HepG2 (cell line): ENCODE measurements at places on chromosomes 1 and 21. TPM values are rescaled to one million over a fixed set of nuclear protein-coding genes. Genes with fewer than 3 reads are reported as not detected.

DNA sequence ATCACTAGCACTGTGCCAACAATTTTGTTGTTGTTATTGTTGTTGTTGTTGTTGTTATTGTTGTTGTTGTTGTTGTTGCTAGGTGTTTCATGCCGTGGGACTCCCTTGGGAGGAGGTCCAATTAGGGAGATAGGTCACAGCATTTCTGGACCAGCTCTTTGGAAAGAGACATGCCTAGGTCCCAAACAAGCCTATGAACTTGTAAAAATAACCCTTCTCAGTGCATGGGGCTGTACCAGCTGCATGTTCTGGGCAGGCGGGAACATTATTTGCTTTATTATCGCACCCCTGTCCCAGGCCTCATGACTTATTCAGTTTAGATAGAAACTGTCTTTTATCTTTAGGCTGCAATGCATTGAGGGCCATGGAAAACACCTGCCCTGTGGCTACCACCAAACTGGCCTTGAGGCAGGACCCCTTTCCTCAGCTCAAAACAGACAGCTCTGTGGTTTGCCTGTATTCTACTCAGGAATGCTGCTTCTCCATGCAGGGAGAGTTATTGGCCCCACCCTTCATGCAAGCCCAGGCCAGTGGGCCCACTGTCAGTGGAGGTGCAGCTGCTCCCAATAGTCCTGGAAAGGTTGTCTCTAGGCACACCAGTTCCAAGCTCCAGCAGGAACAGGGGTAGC is 386.5 kb upstream of the BRINP3 start:
- no peak overlapping the region for H3K4me3 ChIP-seq
- DNase-seq = no peak
- H3K27me3 ChIP-seq = no peaks in the 10 kb centered on the region
- no peak overlapping the region for H3K27ac ChIP-seq
- H3K36me3 ChIP-seq = no peaks in the 10 kb centered on the region
- H3K4me1 ChIP-seq = no peaks in the 10 kb centered on the region

DNA sequence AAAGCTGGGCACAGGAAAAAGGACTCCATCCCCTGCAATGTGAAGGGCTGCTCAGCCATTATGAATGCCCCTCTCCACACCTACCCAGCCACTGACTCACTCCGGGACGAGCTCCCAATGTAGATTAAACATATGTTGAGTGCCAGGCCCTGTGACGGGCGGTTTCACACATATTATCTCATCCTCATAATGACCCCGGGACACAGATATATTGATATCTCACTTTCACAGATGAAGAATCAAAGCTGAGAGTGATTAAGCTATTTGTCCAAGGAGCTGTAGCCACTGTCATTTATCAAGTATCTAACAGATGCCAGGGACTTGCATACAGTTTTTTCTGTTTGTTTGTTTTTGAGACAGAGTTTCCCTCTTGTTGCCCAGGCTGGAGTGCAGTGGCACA is 35.0 kb upstream of the SLC30A1 start:
- DNase-seq = no peak
- no peaks in the 10 kb centered on the region for H3K36me3 ChIP-seq
- no peaks in the 10 kb centered on the region for H3K27me3 ChIP-seq
- H3K27ac ChIP-seq = no peak overlapping the region
- H3K4me3 ChIP-seq = no peak overlapping the region

DNA sequence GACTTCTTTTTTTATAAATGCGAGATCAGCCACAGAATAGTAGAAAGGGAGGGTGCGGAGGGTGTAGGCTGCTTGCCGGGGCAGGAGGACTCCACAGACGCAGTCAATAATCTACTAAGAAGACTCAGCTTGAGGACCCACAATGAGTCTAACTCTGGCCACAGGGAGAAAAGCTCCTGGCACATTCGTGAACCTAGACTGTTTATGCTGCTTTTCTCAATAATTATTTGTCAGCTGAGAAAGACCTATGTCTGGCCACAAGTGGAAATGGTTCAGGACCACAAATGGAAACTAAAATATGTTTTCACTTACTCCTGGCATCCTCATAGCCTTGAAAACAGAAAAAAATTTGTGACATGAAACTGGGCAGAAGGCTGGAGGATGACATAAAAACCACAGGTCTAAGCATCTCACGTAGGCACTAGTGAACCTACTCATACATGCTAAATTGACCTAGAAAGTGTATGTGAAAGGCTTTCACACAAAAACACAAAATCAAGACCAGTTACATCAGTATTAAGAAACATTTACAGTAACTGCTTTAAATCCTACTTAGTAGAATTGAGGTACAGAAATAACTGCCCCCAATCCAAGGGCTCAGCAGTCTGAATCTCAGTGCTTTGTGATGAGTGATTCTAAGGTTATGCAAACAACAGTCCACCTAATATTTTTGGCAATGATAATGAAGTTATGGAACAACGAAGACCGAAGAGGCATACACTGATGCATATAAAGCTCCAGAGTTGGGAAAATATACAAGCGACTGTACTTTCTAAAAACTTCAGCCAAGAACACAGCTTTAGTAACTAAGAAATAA is 159.5 kb downstream of the SLC45A1 start:
- peaks cover 11% of the 10 kb centered on the region; the same call in 1 of the 3 replicates for H3K36me3 ChIP-seq
- no peaks in the 10 kb centered on the region for H3K27me3 ChIP-seq
- DNase-seq = no peak
- H3K27ac ChIP-seq = peak overlapping the region; percentile 66
- H3K4me1 ChIP-seq = peaks cover 59% of the 10 kb centered on the region

- H3K4me1 ChIP-seq = no peaks in the 10 kb centered on the region
- DNase-seq = no peak
- H3K27ac ChIP-seq = no peak overlapping the region
These were observed 32.9 kb downstream of the KCNN3 start for GRCh38 chr1:154837034-154837671.

C1orf94 gene
- total RNA-seq = not detected in 2 replicates

MINDY1 gene
- 9.2 and 11.1 TPM in 2 replicates for total RNA-seq

DNA sequence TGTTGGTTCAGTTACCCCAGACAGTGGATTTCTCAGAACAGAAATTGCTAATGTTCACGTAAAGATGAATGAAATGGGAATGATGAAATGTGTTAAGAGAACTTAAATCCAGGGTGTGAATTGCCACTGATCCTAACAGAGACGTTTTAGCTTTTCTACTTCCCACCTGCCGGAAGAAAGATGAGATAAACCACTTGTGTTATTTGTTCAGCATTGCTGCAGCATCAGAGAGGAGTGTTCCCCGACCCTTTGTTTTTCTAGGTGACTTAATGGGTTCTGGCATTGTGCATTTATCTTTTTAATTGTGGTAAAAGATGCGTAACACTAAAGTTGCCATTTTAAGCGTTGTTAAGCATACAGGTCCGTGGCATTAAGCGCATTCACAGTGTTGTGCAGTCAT is 122.3 kb downstream of the GALNT2 start:
- peaks cover 23% of the 10 kb centered on the region for H3K4me1 ChIP-seq
- H3K4me3 ChIP-seq = no peak overlapping the region
- H3K27me3 ChIP-seq = no peaks in the 10 kb centered on the region
- no peak for DNase-seq

DNA sequence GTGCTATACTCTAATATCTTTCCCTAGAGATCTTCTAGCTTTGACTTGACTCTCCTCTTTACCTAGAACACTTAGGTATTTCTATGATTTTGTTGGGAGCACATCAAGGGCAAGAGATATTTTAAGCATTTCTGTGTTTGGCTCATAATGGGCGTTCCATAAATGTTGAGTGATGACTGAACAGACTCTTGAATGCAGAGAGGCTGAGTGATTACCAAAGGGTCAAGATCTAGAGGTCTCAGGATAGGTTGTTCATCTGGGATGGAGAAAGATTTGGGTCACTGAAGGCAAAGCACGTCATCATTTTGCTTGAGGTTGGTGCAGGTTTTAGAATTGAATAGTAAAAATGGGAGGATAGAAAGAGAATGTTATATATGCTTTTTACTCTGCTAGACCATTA is 705.4 kb upstream of the B3GALT2 start:
- H3K27me3 ChIP-seq = no peaks in the 10 kb centered on the region
- DNase-seq = no peak
- no peaks in the 10 kb centered on the region for H3K36me3 ChIP-seq
- H3K27ac ChIP-seq = no peak overlapping the region
- no peak overlapping the region for H3K4me3 ChIP-seq
- no peaks in the 10 kb centered on the region for H3K4me1 ChIP-seq

DNA sequence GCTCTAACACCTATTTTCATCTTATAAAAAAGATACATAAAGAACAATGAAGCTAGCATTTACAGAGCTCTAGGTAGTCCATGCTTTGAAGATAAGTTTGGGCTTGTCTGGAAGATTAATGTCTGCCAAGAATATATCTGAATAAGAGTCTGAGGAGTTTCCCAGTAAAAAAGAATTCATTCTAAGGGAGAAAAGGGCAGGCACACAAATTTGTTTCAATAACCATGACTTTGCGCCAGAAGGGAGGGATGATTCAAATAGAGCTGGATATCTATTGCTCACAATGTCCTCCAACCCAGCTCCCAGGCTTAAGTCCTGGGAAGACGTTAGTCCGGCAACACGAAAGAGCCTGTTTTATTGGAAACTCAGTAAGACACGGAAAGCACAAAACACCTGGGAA is 9.7 kb upstream of the TTLL7 start:
- no peaks in the 10 kb centered on the region for H3K36me3 ChIP-seq
- no peak overlapping the region for H3K27ac ChIP-seq
- DNase-seq = no peak
- no peaks in the 10 kb centered on the region for H3K27me3 ChIP-seq
- no peaks in the 10 kb centered on the region for H3K4me1 ChIP-seq

F13B gene
- 1.9 and 2.7 TPM in 2 replicates for total RNA-seq

GRCh38 chr1:106699433-106699832 is 357.0 kb upstream of the PRMT6 start:
- no peaks in the 10 kb centered on the region for H3K36me3 ChIP-seq
- no peak for DNase-seq
- H3K4me3 ChIP-seq = no peak overlapping the region
- H3K27ac ChIP-seq = no peak overlapping the region
- no peaks in the 10 kb centered on the region for H3K27me3 ChIP-seq

DNA sequence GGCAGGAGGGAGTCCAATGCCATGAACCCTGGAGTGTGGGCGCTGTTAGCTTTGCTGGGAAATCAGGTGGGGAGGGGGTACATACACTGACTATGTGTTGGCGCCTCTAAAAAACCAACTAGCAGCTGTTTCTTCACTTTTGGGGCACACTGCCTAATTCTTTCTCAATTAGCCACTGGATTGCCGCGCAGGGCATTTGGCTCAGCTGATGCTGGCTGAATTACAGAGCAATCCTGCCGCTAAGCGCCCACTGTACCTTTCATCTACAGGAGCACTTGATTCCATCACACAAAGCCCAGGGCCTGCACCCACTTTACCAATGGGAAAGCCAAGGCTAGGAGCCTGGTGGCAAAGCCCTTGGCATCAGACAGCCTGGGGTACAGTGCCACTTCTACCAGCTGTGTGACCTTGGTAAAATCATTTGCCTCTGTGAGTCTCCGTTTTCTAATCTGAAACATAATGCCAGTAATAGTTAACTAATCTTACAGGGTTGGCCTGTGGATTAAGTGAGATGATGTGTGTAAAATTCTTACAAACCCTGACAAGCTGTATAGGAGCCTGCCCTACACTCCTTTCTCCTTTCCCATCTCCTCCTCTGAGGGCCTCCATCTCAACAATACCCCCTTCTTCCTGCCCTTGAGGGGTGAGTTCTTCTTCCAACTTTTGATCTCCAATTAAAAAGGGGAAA is 59.0 kb downstream of the UBE2T start:
- H3K27me3 ChIP-seq = peaks cover 4% of the 10 kb centered on the region; the same call in 1 of the 2 replicates
- H3K27ac ChIP-seq = no peak overlapping the region
- H3K4me1 ChIP-seq = peaks cover 14% of the 10 kb centered on the region
- no peaks in the 10 kb centered on the region for H3K36me3 ChIP-seq
- no peak overlapping the region for H3K4me3 ChIP-seq

- H3K4me3 ChIP-seq = no peak overlapping the region
- 0 out of 3 replicates have a peak, but pooled peaks cover 4% of the 10 kb centered on the region for H3K27me3 ChIP-seq
- H3K36me3 ChIP-seq = no peaks in the 10 kb centered on the region
- peaks cover 46% of the 10 kb centered on the region for H3K4me1 ChIP-seq
- peak; percentile 36 for DNase-seq
These were observed 38.5 kb downstream of the IER5 start for GRCh38 chr1:181126871-181127587.

GRCh38 chr21:29085106-29085752 is 11.8 kb upstream of the CCT8 start:
- H3K27ac ChIP-seq = no peak overlapping the region
- no peaks in the 10 kb centered on the region for H3K36me3 ChIP-seq
- H3K4me1 ChIP-seq = peaks cover 4% of the 10 kb centered on the region; the same call in 1 of the 2 replicates
- H3K4me3 ChIP-seq = no peak overlapping the region
- no peak for DNase-seq
- H3K27me3 ChIP-seq = no peaks in the 10 kb centered on the region

ISG20L2 gene
- total RNA-seq = 17.8 and 19.8 TPM in 2 replicates

SPRR2G gene
- not detected in 2 replicates for total RNA-seq

GRCh38 chr1:50968821-50969610 is 1.0 kb upstream of the CDKN2C start:
- no peaks in the 10 kb centered on the region for H3K36me3 ChIP-seq
- no peak for DNase-seq
- H3K27me3 ChIP-seq = no peaks in the 10 kb centered on the region
- peak overlapping the region; percentile 99 for H3K4me3 ChIP-seq

DNA sequence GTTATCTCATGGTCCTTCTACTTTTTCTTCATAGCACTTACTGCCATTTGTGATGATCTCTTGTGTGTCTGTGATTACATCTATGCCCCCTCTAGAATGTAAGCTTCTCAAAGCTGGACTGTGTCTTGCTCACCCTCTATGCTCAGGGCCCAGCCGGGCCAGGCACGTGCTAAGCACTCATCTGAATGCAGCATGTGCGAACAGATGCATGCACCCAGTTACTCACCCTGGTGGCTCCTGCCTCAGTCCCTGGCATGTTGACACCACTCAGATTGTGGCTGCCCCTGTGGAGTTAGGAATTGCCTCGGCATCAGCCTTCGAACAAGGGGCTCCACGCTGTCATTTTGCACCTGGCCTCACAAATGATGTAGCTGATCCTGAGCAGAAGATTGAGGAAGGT is 19.6 kb upstream of the PABPC4 start:
- H3K27ac ChIP-seq = no peak overlapping the region
- H3K27me3 ChIP-seq = peaks cover 5% of the 10 kb centered on the region
- no peak overlapping the region for H3K4me3 ChIP-seq
- no peaks in the 10 kb centered on the region for H3K4me1 ChIP-seq
- DNase-seq = no peak

TMEM240 gene
- total RNA-seq = not detected in 2 replicates

DNA sequence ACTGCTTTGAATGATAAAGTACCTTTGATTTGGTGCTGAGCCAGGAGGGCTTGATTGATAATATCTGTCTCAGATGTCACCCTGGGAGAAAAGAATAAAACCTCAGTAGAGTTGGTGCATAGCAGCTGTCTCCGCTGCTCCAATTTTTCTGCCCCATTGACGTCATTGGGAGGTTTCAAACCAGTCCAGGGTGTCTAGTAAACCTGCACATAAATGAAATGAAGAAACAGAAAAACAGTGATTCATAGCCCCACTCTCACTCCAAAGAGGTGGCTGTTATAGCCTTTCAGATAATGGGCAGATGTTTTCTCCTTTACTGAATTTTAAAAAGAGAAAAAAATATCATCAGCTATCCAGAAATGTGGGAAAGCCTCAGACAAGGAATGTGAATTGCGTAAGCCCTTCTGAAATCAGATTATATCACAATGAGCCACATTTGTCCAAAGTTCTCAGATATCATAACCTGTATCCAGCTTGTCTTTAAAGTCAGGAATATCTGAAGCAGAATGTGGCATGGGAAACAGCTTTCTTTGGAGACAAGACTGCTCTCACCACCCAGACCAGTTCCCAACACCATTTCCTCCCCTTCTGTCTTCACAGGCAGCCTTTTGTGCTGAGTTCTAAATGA is 351.3 kb upstream of the SGIP1 start:
- H3K36me3 ChIP-seq = no peaks in the 10 kb centered on the region
- H3K27me3 ChIP-seq = no peaks in the 10 kb centered on the region
- H3K4me3 ChIP-seq = no peak overlapping the region
- H3K27ac ChIP-seq = no peak overlapping the region

GRCh38 chr21:37909936-37910335 is 6.3 kb downstream of the KCNJ6 start:
- no peak overlapping the region for H3K27ac ChIP-seq
- no peak overlapping the region for H3K4me3 ChIP-seq
- no peaks in the 10 kb centered on the region for H3K4me1 ChIP-seq
